OCI-LY7 (cell line): ENCODE measurements at places on chromosomes 16 and 17. TPM values are rescaled to one million over a fixed set of nuclear protein-coding genes. Genes with fewer than 3 reads are reported as not detected.

DNA sequence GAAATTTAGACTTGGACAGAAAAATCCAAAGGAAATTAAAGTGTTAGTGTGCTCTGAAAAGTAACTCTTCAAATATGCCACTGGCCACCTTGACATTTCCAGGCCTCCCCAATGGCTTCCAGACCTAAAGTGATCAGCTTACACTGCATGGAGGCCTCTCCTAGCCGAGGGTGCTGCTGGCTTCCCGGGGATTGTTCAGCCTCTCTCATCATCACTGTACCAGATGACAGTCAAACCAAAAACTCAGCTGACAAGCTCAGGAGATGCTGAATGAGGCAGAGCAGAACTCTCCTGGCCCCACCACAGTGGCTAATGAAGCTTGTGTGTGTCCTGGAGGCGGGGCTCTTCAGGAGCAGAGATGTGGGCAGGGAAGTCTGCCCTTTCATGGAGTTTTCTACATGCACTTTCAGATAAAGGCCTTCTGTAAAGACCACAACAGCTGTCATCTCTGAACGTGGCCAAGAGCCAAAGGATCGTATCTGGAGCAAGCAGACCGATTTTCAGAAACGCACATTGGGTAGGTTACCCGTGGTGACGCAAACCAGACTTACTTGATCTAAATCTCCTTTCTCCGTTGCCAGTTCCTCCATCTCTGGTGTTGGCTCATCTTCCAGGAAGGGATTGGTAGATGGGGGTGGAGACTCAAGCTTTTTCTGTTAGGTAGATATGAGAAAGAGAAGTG, 113.3 kb downstream of the VPS53 start:
- no peak for DNase-seq

GRCh38 chr16:48310908-48311641, 63.7 kb upstream of the ABCC11 start:
- DNase-seq = no peak

DNA sequence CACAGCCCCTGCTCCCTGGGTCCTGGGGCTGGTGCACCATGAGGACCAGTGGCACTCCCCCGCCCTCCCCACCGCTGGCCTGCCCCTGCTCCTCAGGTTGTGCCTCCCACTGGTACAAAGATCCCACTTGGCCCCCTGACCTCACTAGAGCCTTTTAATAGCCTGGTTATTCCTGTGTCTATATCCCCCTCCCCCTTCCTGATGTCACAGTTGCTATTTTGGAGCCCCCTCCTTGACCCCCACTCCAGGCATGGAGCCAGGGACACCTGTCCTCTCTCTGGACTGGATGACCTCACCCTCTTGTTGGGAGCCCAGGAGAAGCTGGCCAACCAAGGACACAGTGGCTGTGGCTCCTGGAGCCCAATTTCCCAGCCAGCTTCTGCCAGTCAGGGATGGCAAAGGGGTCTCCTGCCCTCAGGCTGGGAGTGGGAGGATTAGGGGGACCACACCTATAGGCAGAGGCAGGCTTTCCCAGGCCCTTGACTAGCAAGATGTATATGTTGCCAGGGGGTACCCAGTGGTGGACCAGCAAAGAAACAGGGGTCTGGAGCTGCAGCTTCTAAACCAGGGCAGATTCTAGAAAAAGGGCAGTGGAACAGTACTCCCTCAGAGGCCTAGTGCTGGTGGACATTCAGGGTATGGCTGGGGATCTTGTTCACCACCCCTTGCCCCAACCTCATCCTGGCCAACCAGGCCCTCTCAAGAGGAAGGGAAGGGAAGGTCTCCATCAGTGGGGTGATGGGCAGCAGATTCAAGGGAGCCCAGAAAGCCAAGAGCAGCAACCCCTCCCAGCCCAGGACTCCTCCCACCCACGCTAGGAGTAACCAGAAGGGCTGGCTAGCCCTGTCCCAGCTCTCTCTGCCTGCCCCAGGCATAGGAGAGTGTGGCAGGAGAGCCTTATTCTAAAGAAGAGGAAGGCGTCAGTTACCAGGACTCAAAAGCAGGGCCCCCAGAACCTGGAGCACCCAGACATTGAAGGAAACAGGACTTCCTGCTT, 10.9 kb downstream of the HDAC5 start:
- no peak for DNase-seq

DNA sequence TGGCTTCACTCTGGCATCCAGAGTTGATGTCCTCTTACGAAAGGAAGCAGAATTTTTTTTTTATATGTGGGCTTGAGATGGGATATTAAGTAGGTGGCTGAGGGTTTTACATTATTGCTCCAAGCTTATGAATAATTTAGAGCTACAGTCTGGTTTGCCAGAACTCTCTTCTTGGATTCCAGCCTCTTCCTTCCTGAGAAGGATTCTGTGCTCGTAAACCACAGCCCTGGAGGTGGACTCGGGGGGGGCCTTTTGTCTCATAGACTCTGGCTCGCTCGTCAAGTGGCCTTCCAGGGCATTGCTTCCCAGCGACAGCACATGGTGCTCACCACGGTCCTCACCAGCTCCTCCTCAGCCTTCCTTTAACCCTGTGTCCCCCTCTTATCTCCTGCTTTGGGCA, 43.2 kb downstream of the TMEM11 start:
- DNase-seq = no peak

DNA sequence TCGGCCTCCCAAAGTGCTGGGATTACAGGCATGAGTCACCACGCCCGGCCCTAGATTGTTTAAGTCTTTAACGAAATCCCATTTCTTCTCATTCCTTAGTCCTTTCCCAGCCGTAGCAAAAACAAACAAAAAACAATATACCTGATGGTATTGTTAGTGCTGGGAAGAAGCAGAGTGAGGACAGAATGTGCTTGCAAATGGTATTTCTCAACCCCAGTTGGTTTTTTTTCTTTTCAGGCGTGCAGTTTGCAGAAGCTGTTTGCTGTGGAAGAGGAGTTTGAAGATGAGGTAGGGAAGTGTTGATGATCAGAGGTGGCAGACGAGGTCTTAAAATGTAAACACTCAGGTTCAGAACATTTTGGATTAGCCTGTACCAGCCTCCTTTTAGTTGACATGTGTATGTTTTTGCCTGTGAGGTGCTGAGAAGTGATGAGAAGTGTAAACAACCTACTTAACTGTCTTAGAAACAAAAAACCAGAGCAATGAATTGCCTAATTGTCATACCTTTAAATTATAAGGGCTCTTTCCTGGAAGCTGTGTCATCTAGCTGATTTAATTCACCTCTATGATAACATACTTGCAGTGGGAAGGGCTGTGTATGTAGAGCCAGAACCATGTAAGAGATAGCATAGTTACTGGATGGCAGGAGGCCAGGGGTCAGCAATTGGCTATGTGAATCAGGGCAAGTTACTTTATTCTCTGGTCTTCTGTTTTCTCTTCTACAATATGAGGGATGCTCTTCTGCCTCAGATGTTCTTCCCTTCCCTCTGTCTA, 3.4 kb downstream of the HROB start:
- no peak for DNase-seq

ITGAL gene
- total RNA-seq = 125 and 140 TPM in 2 replicates

CAPNS2 gene
- not detected in 2 replicates for total RNA-seq
